ENCODE measurements at places on chromosomes 3 and 15.

- DNase-seq, result no peak
Observed at GRCh38 chr3:45125550-45126026, 20.6 kb downstream of the CDCP1 start.

DNA sequence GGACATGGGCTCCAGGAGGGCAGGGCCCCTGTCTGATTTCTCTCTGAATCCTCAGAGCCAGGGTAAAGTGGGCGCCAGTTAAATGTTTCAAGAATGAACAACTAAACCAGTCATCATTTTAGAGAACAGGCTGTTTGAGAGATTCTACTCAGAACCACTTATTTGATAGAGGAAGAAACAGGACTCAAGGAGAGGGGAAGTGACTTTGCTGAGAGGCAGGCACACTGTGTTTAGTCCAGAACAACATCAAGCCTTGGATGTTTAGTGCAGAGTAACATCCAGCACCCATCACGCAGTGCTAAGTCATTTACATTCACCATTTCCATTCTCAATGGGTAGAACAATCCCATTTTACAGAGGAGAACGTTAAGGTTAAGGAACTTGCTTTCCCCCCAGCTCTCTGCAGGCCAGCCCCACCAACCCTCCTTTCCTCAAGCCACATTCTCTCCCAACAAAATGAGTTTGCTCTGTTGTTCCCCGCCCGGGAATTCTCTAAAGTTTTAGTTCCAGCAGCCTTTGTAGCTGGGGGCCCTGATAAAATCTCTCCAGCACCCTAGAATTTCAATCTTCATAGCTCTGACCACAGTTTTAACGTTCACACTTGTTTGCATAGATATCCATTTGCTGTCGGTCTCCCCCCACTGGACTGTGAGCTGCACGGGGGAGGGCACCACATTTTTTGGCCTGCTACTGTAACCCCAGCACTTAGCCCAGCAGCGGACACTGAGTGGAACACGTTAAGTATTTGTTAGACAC lies 962 bp downstream of the NMNAT3 start:
- DNase-seq, result no peak

DNA sequence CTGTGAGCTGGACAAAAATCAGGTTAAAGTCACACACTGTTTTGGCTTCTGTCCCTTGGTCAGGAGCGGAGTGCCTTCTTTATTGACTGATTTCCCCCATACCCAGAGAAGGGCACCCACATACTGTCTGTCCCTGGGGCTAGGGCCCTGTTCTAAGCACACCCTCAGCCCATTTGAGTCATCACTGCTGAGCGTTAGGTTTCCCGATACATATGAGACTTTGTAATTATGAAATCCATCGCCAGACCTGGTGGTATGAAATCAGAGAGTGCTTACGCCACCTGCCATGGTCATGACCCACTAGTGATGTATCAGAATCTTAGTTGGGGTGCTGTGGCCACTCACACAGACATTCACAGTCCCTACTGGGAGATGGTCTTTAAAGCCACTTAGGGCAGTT lies 96.8 kb downstream of the CHDH start:
- no peak for DNase-seq

DNA sequence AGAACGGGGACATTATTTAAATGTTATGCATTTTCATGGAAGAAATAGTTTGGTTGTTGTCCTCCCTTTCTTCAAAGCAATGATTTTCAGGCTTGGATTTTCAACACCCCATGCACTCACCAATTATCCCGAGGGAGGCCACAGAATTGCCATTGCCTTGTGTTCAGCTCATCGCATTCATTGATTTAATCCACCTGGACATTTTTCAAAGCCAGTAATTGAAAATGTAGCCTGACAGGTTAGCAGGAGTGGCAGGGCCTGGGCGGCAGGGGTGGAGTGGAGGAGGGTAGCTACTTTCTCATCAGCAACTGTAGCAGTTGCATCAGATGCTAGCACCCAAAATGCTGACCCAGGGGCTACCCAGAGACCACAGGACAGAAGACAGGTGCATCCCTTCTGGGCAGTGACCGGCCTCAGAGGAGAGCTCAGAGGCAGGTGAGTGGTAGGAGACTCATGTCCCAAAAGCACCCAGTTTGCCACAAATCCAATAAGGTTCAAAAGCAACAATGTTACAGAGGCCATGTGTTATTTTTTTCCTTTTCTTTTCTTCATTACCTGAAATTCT lies 242.4 kb downstream of the CD47 start:
- DNase-seq, result no peak

DNA sequence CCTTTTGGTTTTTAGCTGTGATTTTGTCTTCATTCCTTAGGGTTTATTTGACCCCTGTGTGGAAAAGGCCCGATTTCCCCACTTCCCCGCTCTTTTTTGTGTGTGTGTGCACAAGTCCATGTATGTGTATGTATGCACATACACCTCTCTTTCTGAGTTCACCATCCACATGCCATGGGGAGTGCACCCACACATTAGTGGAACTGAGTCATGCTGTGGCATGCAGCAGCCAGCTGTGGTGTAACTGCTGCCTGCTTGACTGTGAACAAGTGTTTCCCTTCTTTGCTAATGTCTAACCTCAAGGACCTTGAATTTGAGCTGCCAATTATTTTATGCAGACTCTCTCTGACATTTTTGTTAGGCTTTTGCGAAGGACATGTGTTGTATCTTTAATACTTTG lies 434.9 kb upstream of the TPM1 start:
- DNase-seq, result no peak

GRCh38 chr3:127634653-127635052 lies 5.7 kb downstream of the PODXL2 start:
- DNase-seq, result no peak

DNA sequence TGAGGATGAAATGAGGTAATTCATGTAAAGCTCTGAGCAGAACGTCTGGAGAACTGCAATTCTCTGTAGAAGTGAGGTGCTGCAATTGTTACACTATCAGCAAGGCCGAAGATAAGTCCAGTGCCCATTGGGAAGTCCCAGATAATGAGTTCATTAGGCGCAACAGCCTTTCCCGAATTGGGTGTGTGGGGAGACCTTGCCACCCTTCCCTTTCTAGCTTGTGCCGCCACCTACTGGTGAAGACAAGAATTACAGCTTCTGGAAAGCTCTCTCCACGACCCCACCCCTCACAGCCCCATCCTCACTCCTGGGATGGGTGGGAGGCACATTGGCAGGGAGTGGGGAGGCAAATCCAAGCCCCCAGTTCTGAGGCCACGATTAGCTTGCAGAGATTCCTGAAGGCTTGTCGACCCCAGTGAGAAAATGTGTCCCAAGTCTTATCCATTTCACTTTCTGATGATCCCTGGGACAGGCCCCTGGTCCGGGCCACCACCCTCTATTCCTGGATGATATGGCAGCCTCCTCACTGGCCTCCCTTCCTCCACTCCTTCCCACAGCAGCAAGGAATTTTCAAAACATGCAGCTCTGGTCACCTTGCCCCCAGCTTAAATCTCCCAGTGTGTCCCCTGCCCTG lies 36.4 kb downstream of the FAM3D start:
- DNase-seq, result peak; percentile 24

- peak; percentile 27 for DNase-seq
Observed at GRCh38 chr3:32120471-32120870, 14.1 kb downstream of the GPD1L start.

DNA sequence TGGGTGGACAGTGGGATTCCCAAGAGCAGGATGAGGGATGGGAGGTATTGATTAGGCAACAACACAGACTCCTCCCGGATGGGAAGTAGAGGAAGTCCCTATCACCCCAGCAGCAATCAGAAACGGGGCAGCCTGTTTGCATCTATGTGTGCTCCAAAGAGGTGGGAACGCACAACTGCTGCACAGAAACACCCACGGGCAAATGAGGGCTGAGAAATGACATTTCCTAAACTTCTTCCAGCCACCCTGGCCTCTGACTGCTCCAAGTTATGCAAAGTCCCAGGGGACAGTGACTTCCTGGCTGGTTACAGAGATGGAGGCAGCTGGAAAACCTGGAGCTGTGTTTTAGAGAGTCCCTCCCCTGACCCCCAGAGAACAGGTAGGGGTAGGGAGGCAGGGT lies 42.6 kb downstream of the HCN4 start:
- no peak for DNase-seq

- DNase-seq, result no peak
Observed at GRCh38 chr3:41693799-41694198, 268.1 kb downstream of the ULK4 start.

- no peak for DNase-seq
Observed at GRCh38 chr3:118778201-118778600, 256.4 kb downstream of the IGSF11 start.

GRCh38 chr3:34783876-34784275 lies 855.4 kb upstream of the ARPP21 start:
- no peak for DNase-seq

GRCh38 chr3:191348098-191348497 lies 17.8 kb upstream of the UTS2B start:
- no peak for DNase-seq

GRCh38 chr3:119156868-119157267 lies 10.9 kb downstream of the TEX55 start:
- no peak for DNase-seq

DNA sequence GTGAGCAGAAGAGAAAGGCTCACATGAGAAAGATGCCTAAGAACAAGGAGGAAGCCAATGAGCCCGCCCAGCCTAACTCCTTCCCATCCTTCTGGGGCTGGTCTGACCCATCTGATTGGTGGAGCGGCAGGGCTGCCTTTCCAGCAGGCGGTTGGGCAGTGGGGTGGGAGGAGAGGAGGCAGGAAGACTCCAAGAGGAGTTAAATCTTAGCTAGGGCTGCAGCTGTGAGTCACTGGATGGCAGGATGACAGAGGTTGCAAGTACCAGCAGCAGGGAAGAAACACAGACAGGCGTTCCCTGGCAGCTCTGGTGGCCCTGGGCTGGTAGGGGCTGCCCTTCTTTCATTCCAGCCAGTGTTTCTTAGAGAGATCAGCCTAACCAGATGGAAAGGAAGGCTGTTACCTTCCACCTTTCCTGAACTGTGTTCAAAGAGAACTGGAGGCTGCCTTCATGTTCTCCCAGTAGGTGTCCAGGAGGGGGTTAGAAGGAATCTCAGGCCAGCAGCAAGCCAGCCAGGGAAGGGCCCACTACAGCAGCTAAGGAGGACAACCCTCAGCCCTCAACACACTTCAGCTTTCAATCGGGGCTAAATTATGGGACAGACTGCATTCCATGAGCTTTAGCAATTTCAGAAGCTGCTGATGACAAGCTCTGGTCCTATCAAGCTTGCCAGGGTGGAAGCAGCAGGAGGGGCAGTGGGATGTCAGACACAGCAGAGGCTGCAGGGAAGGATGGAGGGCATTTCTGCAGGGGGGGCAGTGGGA lies 50.3 kb downstream of the CHSY1 start:
- peak; percentile 75 for DNase-seq

- no peak for DNase-seq
Observed at GRCh38 chr15:52115598-52116427, 3.2 kb upstream of the BCL2L10 start.

DNA sequence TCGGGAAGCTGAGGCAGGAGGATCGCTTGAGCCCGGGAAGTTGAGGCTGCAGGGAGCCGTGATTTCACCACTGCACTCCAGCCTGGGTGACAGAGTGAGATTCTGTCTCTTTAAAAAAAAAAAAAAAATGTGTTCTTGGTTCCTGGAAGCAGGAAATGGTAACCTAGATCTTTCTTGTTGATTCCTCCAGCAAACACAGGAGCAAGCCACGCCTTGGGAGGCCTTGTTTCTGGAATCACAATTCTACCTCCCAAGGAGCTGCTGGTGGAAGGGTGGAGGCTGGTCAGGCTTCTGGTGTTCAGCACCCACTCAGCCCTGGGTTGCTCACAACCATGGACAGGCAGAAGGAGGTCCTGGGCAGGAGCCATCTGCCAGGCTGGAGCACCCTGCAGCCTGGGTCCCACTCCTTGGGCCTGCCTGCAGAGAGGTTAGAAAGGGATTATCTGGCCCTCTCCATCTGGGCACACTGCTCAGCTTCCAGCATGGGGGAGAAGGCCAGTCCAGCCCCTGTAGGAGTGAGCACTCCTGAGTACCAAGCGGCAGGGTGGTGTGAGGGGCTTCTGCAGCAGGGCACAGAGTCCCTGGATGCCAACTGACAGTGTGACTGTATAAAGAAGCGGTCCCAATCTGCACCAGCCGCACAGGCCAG lies 65.6 kb downstream of the ABTB1 start:
- no peak for DNase-seq

DNA sequence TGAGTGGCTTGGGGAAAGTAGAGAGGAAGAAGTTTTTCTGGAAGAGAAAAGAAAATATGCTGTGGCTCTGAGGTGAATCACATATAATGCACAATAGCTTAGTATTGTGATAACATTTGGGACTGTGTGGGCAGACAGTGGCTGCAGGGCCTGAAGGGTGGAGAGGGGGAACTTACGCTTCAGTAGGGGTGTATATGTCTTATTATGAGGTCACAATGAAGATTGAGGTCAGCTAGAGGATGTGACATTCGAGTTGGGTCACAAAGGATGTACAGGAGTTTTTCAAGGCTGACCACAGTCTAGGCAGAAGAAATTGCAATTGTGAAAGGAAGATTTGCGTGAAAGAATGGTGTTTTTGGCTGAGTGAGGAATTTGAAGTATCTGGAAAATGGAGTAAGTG lies 414.8 kb downstream of the LPP start:
- no peak for DNase-seq

DNA sequence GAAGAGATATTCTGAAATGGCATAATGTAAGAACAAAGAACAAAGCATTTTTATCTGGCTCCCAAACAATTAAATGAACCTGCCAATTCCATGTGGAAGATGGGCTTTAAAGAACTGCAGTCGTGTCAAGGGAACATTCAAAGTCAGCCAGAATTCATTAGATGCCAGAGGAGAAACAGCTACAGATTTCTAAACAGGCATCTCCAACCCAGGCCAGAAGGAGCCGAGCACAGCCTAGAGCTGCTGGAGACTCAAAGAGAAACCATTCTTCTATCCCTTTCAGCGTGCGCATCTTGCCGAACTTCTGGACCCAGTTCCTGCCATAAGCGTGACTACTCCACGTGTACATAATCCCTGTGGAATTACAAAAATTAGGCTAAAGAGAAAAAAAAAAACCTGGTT lies 60.4 kb downstream of the MB21D2 start:
- no peak for DNase-seq

DNA sequence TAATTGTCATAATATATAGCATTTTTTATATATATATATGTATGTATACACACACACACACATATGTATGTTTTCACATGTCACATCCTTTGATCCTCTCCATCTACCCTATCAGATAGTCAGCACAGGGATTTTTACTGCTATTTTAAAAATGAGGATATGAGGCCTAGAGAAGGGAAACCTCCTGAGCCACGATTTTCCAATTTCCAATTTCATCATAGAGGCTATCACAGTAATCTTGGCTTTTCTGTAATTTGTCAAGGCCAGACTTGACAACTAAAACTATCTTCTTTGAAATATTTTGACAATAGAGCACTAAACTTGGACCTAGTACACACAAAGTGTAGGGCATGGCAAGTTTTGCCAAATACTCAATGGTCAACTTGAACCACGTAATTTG lies 42.5 kb downstream of the IL1RAP start:
- DNase-seq, result no peak

GRCh38 chr3:65575376-65575840 lies 463.3 kb downstream of the MAGI1 start:
- DNase-seq, result no peak

DNA sequence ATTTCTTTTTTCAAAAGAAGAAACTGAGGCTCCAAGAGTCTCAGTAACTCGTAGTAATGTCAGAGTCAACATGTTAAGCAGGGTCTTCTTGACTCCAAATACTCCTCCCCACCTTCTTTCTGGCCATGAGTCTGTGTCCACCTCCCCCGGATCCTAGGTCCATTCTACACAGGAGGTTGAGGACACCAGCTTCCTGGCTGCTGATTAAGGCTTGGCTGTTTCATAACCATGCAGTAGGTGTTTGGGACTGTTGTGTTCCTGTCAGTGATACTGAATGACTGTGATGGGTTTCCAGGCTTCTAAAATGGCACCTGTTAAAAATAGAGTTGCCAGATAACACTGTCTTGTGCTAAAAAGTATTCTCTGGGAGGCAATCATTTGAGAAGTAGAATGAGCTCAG lies 130.8 kb upstream of the IL12A start:
- DNase-seq, result no peak

Data from GDM1 (cell line).